ENCODE measurements at places on chromosomes 7 and 10.

GRCh38 chr10:131514454-131514853, 202.9 kb upstream of the TCERG1L start:
- no peak for DNase-seq

DNA sequence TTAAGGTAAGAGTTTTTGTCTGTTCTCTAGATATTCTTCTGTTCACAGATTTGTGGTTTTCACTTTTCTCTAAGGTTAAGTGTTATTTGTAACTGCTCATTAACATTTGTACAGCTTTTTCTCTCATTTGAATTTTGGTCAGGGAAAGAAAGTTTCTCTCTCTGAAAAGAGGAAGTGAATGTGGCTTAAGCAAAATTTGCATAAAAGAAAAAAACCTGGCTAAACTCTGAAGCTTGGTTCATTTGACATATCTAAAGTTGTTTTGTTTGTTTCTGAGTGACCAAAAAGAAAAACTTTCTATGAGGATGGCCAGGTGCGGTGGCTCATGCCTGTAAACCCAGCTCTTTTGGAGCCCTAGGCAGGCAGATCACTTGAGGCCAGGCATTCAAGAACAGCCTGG, 22.0 kb upstream of the SLC26A4 start:
- peak; percentile 11 for DNase-seq

DNA sequence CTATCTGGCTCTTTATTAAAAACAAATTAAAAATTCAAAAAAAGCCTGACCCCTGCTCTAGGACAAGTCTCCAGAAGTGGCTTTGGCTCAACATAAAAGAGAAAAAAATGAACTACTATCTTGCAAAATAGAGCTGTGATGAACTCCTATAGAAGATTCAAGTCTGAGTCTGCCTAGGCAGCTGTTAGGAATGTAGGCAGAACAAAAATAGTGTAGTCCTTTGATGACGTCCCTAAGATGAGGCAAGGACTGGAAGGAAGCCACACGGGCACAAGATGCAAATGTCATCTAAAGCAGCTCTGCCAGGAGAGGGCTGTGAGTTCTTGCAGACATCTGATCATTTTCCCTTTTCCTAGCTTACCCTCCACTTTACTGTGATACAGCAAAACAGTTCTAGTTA, 20.5 kb downstream of the ASNS start:
- peak; percentile 15 for DNase-seq

DNA sequence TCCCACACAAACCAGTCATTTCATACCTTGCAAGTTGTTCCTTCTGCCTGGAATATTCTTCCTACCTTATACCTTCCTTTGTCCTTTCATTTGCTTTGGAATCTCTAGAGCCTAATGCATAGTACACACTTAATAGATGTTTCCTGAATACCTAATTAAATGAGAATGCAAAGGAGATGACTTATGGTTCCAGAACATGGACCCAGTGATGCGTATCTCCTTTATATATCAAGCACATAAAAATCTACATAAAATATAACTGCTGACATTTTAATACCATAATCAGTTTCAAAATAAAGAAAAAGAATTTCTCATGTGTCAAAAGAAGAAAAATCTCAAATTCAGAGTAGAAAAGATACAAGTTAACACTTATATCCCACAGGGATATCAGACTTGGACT, 110.6 kb upstream of the ASAH2 start:
- DNase-seq, result no peak

DNA sequence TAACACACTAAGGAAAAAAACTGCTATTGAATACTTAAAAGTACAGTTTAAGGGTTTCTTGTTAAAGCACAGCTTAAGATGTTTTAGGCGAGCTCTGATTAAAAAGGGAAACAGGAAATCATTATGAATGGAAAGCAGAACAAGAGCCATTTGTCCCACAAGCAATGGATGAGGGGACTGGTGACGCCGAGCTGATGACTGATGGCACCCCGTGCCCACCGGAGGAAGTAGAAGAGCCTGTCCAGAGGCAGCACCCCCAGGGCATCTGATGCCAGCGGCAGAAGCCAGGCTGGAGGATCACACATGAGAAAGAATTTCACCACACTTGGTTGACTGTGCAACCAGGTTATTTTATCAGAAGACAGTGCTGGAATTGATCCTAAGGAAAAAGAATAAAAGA, 15.0 kb upstream of the INSIG1 start:
- DNase-seq, result no peak

DNA sequence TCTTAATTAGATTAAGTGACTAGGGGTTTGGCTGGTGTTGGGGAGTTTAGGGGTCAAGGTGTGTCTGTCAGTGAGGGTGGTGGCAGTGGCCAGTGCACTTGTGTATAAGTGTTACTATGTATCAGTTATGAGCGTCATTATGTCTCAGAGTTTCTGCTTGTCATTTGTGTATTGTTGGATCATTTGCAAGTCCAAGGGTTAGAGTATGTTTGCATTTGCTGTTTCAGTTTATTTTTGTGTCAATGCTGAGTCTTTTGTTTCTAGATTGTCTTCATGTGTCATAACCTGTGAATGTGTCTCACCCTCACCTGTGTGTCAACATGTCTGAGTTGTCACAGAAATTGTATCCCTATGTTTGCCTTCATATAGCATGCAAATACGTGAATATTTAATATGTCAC, 97.5 kb upstream of the PAX2 start:
- no peak for DNase-seq

DNA sequence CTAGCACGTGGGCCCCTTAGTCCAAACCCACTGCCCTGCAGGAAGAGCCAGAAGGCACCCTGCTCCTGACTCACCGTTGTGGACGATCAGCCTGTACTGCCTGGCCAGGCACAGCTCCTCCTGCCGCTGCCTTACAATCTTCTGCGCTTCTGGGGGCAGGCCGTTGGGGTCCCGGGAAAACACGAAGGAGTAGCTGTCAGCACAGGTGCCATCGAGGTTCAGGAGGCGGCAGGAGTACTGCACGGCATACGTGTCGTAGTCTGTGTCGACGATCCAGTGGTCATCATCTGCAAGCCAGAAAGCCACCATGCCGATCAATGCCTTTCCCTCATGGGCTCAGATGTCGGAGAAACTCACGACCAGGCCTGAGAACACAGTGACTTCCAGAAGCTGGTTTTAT, 7.3 kb downstream of the RBP4 start:
- DNase-seq, result no peak

GRCh38 chr7:86778271-86778670, 134.6 kb downstream of the GRM3 start:
- DNase-seq, result no peak

DNA sequence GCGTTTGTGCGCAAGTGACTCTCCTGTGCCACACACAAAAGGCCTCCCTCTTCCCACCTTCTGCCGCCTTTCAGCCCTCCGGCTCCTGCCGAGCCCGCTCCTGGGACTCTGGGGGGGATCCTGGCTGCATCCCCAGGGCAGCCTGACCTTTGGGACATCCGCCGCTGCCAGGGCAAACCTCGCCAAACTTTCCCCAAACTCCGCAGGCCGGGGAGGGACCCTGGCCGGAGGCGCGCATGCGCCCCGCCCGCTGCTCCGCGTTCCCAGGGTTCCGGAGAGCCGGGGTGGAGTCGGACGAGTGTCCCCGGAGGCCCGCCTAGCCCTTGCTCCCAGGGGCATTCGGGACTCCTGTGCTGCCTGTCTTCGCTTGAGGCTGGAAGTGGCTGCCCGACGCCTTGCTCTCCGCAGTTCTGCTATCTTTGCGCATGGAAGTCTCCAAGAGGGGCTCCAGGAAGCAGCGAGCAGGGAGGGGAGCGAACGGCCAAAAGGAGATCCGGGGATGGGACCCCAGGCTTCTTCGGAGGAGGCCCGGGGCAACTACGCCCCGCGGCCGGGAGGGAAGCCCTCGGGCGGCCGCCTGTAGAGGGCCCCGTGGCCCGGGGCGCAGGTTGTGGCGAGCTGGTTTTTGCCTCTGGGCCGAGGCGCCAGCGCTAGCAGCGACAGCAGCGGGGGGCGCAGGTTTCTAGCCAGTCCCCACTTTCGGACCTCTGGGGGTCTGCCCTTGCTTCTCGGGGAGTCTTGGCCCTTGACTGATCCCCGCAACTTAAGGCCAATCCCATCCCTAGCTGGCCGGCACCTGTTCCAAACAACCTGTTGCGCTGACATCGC, 7.0 kb downstream of the PTF1A start:
- no peak for DNase-seq

- no peak for DNase-seq
These were observed 3.1 kb upstream of the ABCC2 start for GRCh38 chr10:99779335-99779734.

- DNase-seq, result no peak
These were observed 32.8 kb downstream of the ARL4A start for GRCh38 chr7:12719981-12720865.

- DNase-seq, result no peak
These were observed 181.9 kb upstream of the VSTM2A start for GRCh38 chr7:54360075-54360840.

DNA sequence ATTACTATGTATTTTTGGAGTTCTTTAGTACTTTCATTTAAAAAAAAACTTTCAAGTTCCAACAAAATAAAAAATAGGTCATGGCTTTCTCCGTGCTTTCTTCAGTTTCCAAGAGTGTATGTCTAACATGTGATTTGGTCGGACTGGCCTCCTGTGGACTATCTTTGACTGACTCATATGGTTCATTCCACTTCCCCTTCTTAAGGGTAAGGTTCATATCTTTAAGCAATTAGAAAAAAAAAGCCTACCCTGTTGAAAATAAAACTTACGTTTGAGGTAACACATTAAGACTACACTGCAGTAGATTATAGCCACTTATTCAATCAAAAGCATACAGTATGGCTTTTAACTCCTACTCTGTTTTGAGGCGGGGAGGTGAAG, 112.8 kb upstream of the AHR start:
- DNase-seq, result no peak

GRCh38 chr10:6039711-6040110, 22.5 kb downstream of the IL2RA start:
- DNase-seq, result no peak

GRCh38 chr7:131629217-131629882, 72.9 kb upstream of the PODXL start:
- DNase-seq, result no peak

- no peak for DNase-seq
These were observed 18.5 kb downstream of the EPC1 start for GRCh38 chr10:32328499-32328898.

GRCh38 chr10:117001144-117001543, 3.8 kb downstream of the SHTN1 start:
- no peak for DNase-seq

DNA sequence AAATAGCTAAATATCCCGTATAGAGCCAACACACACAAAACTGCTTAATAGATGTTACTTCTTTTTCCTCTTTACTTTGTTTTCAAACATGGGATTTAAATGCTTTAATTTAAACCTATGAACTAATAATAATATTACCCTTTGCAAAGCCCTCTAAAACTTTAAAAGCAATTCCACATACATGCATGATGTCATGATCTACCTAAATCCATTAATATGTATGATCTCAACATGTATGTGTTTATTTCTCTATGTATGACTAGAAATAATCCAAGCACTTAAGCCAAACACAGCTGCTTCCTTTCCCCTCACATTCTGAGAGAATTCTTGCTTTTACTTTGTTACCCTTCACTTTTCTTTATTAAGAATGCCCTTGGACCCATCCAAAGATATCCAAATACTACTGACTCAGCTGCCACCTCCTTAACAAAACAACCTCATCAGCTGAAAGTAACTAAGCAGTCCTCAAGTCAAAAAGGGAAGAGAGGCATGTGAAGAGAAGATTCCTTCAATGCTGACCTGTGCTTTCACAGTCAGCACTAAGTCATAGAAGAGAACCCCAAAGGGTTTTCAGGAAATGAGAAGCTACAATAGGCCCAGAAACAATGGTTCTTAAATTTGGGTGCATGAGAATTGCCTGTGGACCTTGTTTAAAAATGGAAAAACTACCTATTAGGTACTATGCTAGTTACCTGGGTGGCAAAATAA, 266.4 kb upstream of the LRGUK start:
- DNase-seq, result no peak

DNA sequence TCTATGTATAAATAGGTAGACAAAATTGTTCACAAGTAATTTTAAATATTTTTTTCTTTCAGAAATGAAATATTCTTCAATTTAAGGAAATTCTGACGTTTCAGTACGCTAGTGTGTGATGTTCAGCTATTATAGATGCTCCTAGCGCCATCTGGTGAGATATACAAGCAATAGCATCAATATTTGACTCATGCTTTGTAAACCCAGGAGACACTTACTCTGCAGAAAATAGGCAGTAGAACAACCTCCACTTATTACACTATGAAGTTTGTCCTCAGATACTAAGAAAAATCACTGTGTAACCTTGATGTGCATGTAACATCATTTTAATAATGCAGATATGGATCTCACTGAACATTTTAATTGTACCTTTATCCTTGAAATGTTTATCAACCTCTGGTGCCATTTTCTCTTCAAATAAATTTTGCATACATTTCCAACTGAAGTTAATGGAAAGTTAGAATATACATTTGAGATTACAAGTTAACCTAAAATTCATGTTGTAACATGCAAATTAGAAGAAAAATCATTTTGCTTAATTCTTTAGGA, 151.5 kb upstream of the FAM3C start:
- DNase-seq, result peak; percentile 86

- no peak for DNase-seq
These were observed 139.8 kb downstream of the FAM53B start for GRCh38 chr10:124604214-124605000.

DNA sequence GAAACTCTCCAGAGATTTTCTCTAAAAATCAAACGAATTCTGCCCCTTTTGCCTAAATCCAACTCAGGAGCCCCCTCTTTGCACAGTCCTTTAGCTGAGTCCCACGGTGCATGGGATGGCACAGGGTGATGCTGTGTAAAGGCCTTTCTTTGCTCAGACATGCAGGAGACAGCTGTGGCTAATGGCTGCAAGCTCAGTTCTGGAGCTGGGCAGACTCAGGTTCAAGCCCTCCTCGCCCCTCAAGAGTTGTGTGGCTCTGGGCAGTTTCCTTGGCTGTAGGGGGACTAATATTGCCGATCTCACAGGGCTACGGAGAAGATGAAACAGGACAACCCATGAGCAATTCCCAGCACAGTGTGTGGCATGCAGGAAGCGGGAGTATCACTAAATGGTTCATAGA, 42.6 kb downstream of the CLEC2L start:
- DNase-seq, result no peak

GRCh38 chr10:34145715-34146114, 669.4 kb downstream of the PARD3 start:
- DNase-seq, result no peak

- DNase-seq, result no peak
These were observed 34.3 kb downstream of the TPST1 start for GRCh38 chr7:66239467-66239856.

GRCh38 chr7:44979481-44980392, 922 bp upstream of the MYO1G start:
- no peak for DNase-seq

GRCh38 chr10:224571-224970, 89.3 kb downstream of the ZMYND11 start:
- DNase-seq, result no peak
